Putamen (tissue), 1 donor: ENCODE measurements at places on chromosomes 5 and 9.

DNA sequence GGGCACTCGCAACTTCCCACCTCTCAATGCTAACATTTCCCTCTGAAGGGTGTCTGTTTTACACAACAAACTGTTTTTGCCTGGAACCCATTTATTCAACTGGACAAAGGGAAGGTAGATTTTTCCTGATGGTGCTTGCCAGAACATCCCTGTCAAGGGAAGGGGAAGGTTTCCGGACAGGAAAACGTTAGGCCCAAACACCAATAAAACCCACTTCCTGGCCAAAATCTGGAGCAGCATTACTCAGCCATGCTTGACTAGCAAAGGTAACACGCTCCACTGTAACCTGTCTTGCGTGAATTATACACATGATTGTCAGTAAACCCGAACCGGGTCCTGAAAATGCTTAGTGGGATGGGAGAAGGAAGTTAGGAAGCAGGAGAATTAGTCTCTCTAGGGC, 90.2 kb downstream of the SAXO1 start:
- no peak for DNase-seq

- no peak for DNase-seq
Observed at GRCh38 chr5:168941901-168942300, 359.0 kb downstream of the SLIT3 start.

DNA sequence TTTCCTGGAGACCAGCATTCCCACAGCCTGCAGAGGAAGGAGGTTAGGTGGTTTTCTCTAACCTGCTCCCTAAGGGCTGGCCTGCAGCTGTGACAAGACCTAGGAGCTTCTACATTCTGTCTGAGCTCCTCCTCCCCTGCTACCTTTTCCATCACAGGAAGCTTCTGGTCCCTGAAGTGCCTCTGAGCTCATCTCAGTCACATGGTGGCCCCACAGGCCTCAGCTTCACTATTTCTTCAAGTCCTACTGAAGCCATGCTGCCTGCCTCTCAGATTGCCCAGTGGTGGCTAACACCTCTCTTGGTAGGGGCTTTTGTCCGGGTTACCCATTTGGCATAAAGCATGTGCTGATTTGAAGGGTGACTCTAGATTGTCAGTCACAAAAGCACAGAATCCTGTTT, 259.4 kb downstream of the CRB2 start:
- DNase-seq: no peak

- DNase-seq: peak; percentile 42
Observed at GRCh38 chr9:127283917-127284497, 19.4 kb downstream of the GARNL3 start.

- DNase-seq: no peak
Observed at GRCh38 chr5:180112181-180112861, 40.8 kb upstream of the RNF130 start.

DNA sequence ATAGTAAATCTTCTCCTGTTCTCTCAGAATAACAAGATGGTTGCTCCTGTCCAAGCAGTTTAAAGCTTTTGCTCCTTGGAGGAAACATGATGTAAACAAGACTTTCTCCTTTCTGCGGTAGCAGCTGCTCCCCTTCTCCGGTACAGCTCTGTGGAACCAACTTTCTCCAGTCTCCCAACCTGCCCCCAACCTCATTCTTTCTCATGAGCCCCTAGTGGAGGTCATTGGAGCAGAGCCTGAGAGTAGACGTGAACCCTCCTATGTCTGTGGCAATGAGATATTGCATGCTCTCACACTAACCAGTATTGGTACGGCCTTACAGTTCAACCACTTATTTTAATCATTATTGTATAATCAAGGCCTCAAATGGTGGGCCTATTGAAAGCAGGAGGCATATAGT, 483.8 kb upstream of the CDH10 start:
- DNase-seq: no peak

DNA sequence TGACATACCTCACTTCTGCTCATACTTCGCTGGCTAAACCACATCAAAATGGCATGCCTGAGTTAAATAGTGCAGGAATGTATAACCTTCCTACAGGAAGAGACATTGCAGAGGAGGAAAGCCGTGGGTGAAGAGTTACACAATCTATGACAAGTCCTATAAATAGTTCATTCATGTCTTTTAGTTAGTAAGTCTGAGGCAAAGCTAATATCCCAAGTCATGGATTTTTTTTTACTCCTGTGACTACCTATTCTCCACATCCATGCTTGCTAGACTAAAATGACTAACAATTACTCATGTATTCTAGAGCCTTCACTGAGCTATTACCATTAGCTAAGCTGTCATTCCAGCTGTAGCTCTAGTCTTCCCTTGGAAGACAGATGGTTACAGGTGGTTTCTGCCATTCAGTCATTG, 391.3 kb downstream of the NR2F1-AS1 start:
- peak; percentile 68 for DNase-seq

DNA sequence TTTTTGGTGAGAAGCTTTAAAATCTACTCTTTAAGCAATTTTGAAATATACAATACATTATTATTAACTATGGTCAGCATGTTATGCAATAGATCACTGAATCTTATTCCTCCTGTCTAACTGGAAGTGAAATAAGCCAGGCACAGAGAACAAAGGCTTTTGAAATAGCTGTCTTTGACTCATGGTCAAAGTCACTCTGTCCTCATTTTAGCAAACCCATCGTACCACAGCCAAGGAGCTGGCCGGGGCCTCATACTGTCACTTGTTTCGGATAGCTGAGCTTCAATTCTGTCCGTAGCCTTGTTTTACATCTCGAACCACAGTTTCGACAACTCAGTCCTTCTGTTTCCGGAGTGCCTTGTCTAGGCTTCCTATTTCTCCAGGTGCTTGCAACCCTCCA, 19.2 kb downstream of the ADCY2 start:
- DNase-seq: no peak
